ENCODE measurements at places on chromosomes 6 and 20.

DNA sequence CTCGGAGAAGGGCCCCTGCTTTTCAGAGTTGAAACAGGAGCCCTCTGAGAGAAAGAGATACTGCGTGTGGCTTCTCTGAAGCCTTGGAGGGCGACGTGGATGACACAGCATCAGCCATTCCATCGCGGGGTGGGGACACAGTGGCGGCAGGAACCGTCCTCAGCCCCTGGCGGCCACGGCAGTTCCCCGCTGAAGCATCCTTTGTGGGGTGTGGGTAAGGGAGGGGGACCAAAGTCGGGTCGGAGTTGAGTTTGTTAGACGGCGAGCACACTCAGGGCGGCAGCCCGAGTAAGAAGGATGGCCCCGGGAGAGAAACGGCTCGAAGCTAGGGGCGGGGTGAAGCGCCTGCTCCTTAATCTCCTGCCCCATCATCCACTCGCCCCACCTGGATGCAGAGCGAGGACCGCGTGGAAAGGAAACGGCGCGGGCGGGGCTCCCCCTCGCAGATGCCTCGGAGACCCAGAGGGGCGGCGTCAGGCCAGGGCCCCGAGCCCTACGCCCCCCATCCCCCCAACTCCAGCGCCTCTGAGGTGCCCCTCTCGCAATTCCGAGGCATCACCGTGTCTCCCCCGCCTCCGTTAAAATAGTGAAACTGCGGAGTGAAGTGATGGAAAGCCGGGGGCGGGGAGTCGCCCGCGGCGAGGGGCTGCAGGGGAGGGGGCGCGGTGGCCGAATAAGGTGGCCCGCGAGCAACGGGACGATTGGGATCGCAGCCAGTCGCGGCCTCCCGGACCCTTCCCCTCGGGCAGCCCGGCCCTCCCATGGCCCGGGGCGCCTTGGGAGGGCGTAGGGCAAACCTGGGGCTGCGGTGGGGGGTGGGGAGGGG lies 796 bp upstream of the RREB1 start:
- peak overlapping the region; percentile 97 for H3K27ac ChIP-seq
- H3K4me1 ChIP-seq: peaks cover 31% of the 10 kb centered on the region

DNA sequence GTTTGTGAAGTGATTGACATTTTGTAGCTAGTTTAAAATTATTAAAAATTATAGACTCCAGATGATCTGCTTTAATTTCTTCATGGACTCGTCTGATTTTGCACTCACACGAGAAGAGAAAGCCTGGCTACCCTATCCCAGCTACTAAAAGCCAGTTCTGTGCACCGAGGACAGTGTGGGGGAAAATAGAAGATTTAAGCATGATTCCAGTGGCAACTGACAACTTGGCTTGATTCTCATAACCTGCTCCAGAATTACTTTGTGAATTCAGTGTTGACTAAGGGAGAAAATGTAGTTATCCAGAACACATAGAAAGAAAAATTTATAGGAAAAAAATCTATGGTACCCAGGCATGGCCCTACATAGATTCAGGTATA lies 88.7 kb downstream of the SNAP25 start:
- H3K4me1 ChIP-seq: no peaks in the 10 kb centered on the region
- H3K4me3 ChIP-seq: no peak overlapping the region
- no peak for DNase-seq
- no peaks in the 10 kb centered on the region for H3K36me3 ChIP-seq

- no peak overlapping the region for H3K4me3 ChIP-seq
- no peaks in the 10 kb centered on the region for H3K36me3 ChIP-seq
- no peak for DNase-seq
- no peaks in the 10 kb centered on the region for H3K4me1 ChIP-seq
These were observed 176.7 kb upstream of the BTBD3 start for GRCh38 chr20:11740975-11741374.

- DNase-seq: no peak
- H3K4me3 ChIP-seq: no peak overlapping the region
- H3K27me3 ChIP-seq: no peaks in the 10 kb centered on the region
- H3K36me3 ChIP-seq: no peaks in the 10 kb centered on the region
These were observed 78.4 kb upstream of the ATXN1 start for GRCh38 chr6:16839631-16840179.

GRCh38 chr20:40713508-40713907 lies 24.5 kb upstream of the MAFB start:
- H3K36me3 ChIP-seq: no peaks in the 10 kb centered on the region
- H3K27ac ChIP-seq: no peak overlapping the region
- DNase-seq: no peak
- H3K4me1 ChIP-seq: no peaks in the 10 kb centered on the region
- no peak overlapping the region for H3K4me3 ChIP-seq

- H3K27me3 ChIP-seq: no peaks in the 10 kb centered on the region
- H3K36me3 ChIP-seq: no peaks in the 10 kb centered on the region
- H3K4me1 ChIP-seq: no peaks in the 10 kb centered on the region
- DNase-seq: no peak
- H3K4me3 ChIP-seq: no peak overlapping the region
- H3K27ac ChIP-seq: no peak overlapping the region
These were observed 35.1 kb downstream of the PLCB4 start for GRCh38 chr20:9103955-9104354.

DNA sequence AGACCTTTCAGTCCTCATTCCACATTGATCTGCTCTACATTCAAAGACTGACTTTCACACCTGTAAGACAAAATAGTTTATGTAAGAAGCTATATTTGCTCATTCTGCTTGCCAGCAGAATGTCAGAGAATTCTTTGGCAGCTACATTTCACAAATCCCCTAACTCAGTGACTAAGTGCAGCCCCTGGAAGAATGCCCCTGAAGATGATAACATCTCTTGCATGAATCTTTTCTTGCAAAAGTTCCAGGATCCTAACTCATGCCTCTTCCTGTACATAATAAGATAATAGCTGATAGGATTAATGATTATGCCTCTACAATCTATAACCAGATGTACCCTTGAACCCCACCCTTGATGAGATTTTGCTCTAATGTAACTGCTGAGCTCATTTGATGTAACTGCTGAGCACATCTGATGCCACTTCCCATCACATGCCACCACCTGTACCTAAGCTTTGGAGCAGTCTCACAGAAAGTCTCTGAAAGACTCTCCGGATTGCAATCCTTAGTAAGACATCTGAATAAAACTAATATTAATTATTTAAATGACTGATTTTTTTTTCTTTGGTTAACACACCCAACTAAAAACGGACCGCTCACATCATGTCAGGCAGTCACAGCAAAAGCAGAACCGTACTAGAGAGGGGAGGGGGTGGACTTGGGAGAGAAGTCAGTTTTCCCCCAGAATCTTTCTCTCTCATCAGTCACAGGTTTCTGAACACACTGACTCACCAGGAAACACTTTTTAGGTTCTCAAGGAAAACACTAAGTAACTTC lies 684 bp upstream of the DNAH8 start:
- H3K27me3 ChIP-seq: peaks cover 22% of the 10 kb centered on the region
- peak overlapping the region; percentile 68 for H3K4me3 ChIP-seq
- H3K4me1 ChIP-seq: peaks cover 11% of the 10 kb centered on the region

GRCh38 chr6:14107000-14107399 lies 10.6 kb upstream of the CD83 start:
- H3K36me3 ChIP-seq: peaks cover 28% of the 10 kb centered on the region
- H3K4me3 ChIP-seq: no peak overlapping the region
- peak overlapping the region; percentile 99 for H3K27ac ChIP-seq
- DNase-seq: no peak
- H3K4me1 ChIP-seq: peaks cover 82% of the 10 kb centered on the region

DNA sequence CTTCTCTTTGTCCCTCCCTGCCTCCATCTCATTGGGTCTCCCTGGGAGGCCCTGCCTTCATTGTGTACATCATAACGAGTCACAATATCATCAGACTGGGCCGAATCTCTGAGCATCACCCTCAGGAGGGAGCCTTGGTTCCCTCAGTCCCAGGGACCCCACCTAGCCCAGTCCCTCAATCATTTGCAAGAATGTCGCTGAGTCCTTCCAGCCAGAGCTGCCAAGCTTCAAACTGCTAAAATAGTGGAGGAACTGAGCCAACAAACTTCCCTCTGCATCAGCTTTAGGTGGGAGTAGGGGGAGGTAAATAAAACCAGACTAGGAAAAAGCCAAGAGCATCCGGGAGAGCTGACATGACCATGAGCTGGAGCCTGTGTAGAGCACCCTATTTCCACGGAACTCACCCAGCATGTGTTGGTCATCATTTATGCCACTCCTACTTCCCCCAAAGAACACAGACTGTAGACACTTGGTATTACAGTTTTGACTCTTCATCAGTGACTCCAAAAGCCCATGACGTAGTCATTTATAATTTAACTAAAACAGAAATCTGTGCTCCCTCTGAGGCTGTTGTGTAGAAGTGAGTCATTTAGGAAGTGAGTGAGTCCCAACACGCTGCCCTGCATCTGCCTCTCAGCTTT lies 28.8 kb upstream of the IL17A start:
- H3K4me1 ChIP-seq: peaks cover 41% of the 10 kb centered on the region
- H3K4me3 ChIP-seq: peak overlapping the region; percentile 58
- H3K27ac ChIP-seq: peak overlapping the region; percentile 97
- no peaks in the 10 kb centered on the region for H3K27me3 ChIP-seq
- peaks cover 3% of the 10 kb centered on the region for H3K36me3 ChIP-seq

DNA sequence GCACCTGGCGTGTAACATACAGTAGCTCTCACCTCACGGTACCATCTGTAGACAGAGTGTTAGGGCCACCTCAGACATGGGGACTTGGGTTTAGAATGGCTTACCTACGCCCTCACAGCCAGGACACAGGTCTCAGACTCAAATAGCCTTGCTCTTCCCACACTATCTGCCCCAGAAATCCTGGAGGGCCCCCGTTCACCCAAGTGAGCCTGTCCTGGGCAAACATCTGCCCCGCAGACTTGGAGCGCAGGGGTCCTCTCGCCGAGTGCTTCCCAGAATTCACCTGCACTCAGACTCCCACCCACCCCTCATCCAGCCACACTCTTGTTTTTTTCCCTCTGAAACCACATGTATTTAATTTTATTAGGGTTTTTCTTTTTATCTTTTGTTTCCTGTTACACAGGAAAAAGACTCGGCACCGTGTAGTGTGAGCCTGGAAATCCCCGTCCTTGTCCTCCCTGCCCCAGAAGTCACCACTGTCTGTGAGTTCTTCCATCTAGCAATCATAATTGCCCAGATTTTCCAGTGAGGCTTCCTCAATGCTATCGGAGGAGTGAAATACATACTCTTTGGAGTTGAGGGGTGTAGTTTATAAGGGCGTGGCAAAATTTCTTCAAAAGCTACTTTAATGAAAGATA lies 17.1 kb upstream of the MAP1LC3A start:
- peaks cover 5% of the 10 kb centered on the region for H3K27me3 ChIP-seq
- H3K27ac ChIP-seq: peak overlapping the region; percentile 37
- no peak overlapping the region for H3K4me3 ChIP-seq
- H3K4me1 ChIP-seq: peaks cover 5% of the 10 kb centered on the region
- peaks cover 34% of the 10 kb centered on the region for H3K36me3 ChIP-seq
- DNase-seq: no peak

DNA sequence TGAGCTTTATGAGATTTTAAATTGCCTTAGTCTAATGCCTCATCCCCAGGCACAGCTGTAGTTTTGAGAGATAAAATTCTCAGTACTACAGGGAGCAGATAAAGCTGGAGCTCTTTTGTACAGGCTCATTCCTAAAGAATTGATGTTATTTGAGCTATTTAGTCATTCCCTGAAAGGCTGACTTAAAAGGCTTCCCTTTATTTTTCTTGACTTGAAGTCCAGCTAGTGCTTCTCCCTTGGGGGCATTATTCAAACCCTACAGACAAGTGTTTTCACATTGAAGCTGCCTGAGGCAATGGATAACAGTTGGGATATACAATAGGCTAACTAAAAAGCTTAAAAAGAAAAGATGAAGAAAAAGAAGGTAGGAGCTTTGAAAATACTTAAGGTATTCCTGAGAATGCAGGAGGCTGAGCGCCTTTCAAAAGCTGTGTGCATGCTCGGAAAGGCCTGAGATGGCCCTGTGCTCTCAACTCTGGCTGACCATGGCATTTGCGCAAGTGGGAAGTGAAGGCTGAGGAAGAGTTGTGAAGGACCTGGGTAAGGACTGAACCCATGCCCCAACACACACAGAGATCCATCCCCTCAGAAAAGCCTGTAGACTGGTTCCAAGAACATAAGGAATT lies 315.1 kb downstream of the SMOC2 start:
- H3K27ac ChIP-seq: no peak overlapping the region
- H3K27me3 ChIP-seq: no peaks in the 10 kb centered on the region
- no peaks in the 10 kb centered on the region for H3K36me3 ChIP-seq
- no peaks in the 10 kb centered on the region for H3K4me1 ChIP-seq
- no peak overlapping the region for H3K4me3 ChIP-seq

DNA sequence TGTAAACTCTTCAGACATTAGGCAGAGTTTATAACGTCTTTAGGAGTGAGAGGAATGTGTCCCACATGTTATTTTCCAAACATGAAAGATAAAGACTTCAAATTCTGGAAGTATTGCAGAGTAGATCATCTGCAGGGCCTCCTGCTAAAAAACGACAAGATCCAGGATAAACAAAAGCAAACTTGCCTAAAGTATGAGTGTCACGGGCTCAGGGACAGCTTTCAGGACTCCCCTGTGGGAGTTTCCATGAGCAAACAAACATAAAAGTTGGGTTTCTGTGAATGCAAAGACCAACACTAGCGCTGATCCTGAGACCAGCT lies 76.9 kb downstream of the TXNDC5 start:
- DNase-seq: no peak
- H3K4me1 ChIP-seq: no peaks in the 10 kb centered on the region
- H3K27me3 ChIP-seq: peaks cover 23% of the 10 kb centered on the region
- H3K4me3 ChIP-seq: no peak overlapping the region

GRCh38 chr20:57167971-57168701 lies 98.3 kb downstream of the BMP7 start:
- H3K36me3 ChIP-seq: no peaks in the 10 kb centered on the region
- H3K27ac ChIP-seq: no peak overlapping the region
- no peak overlapping the region for H3K4me3 ChIP-seq
- peaks cover 6% of the 10 kb centered on the region for H3K27me3 ChIP-seq
- no peak for DNase-seq

- H3K36me3 ChIP-seq: peaks cover 68% of the 10 kb centered on the region
- H3K4me1 ChIP-seq: peaks cover 3% of the 10 kb centered on the region
- H3K4me3 ChIP-seq: no peak overlapping the region
- H3K27me3 ChIP-seq: no peaks in the 10 kb centered on the region
- H3K27ac ChIP-seq: no peak overlapping the region
- no peak for DNase-seq
These were observed 154.0 kb downstream of the KIF16B start for GRCh38 chr20:16419138-16419715.

GRCh38 chr20:53447316-53447715 lies 146.3 kb downstream of the ZNF217 start:
- H3K36me3 ChIP-seq: peaks cover 9% of the 10 kb centered on the region
- no peak overlapping the region for H3K27ac ChIP-seq
- H3K4me3 ChIP-seq: no peak overlapping the region
- H3K4me1 ChIP-seq: no peaks in the 10 kb centered on the region
- no peak for DNase-seq

GRCh38 chr6:756224-756623 lies 63.3 kb upstream of the EXOC2 start:
- peaks cover 8% of the 10 kb centered on the region for H3K27me3 ChIP-seq
- no peak overlapping the region for H3K27ac ChIP-seq
- no peaks in the 10 kb centered on the region for H3K4me1 ChIP-seq
- no peak overlapping the region for H3K4me3 ChIP-seq
- no peaks in the 10 kb centered on the region for H3K36me3 ChIP-seq

DNA sequence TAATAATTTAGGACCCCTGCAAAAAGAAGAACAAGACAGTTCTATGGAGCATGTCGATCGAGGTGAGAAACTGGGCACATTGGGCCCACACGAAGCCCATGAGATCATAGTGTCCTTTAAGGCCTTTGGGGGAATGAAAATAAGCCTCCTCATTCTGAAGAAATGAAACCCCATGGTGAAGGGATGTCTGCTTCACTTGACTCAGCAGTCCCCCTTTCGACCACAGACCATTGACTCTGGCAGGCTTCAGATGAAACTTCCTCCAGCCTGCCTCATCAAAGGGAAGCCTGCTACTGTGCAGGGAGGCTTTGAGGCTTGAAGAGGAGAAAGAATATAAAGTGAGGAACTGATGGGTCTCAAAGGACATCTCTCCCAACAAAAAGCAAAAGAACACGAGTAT lies 144.2 kb upstream of the FBXL4 start:
- H3K27ac ChIP-seq: no peak overlapping the region
- H3K4me1 ChIP-seq: no peaks in the 10 kb centered on the region
- H3K4me3 ChIP-seq: no peak overlapping the region
- no peaks in the 10 kb centered on the region for H3K36me3 ChIP-seq
- peaks cover 29% of the 10 kb centered on the region for H3K27me3 ChIP-seq
